SW 1271 (cell line): ENCODE measurements at places on chromosomes 1 and 21.
A peak's percentile ranks its signal among the peaks of the same experiment; 100 is the strongest.

DNA sequence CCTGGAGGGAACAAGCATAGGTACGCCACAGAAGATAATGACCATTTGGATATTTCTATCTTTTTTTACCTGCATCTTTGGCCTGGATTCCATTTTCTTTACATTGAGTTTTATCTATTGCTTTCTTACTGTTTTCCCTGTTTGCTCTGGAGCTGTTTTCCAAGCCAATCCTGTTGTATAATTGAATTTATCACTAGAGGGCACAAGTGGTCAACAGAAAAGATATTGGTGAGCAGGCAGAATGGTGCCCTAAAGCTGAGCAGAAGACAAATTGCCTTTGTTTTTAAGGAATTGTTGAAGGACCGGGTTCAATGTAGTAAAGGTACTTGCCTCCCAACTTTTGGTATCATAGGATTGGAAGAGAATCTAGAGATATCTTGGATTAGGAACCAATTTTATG, 152.8 kb downstream of the PPP1R12B start:
- peak; percentile 5 for DNase-seq

- DNase-seq: no peak
Observed at GRCh38 chr1:13435458-13435857, 25.2 kb downstream of the PRAMEF20 start.

DNA sequence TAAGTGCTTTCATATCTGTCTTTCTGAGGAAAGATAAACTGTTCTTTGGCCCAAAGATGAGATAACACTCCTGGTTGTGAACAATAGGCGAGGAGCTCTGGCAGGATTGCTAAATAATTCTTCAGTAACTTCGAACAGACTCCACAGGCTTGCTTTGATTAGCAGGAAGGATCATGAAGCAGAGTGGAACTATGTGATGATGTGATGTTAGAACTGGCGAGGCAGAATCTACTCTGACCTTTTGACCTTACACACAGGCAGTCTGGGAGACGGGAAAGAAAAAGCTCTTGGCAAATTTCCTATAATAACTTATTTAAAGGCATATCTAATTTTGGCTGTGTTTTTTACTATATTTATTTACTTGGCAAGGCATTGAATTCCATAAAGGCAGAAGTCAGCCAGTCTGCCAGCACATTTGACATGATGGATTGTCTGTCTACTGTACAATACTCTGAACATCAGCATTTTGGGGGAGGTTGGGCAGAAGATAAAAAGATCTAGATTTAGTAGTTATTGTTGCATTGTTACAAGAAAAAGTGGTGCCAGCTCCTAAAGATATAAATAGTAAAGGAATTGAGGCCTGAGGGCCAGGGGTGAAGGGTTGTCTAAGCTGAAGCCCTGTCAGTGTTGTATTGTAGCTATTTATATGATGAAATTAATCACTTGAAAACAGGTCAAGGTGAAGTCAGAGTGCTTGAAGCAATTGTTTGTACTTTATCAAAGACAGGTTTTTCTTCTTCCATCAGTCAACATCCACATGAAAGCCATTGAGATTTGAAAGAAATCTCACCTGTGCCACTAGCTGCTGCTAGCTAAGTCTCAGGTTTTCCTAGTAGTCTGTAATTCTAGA, 708.8 kb downstream of the LTN1 start:
- DNase-seq: no peak

- DNase-seq: no peak
Observed at GRCh38 chr1:171911506-171911905, 70.2 kb downstream of the DNM3 start.

GRCh38 chr1:9814619-9815018, 9.1 kb downstream of the CLSTN1 start:
- DNase-seq: no peak

- peak; percentile 72 for DNase-seq
Observed at GRCh38 chr21:17371450-17371849, 141.4 kb upstream of the CXADR start.

DNA sequence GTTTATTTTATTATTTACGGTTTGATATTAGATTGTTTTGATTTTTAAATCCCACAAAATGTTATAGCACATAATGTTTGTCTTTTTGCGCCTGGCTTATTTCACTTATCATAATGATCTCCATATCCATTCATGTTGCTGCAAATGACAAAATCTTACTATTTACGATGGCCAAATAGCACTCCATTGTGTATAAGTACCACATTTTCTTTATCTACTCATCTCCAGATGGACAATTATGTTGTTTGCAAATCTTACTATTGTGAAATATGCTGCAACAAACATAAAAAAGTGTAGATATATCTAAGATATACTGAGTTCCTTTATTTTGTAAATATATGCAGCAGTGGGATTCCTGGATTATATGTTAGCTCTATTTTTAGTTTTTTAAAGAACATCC, 1568.3 kb downstream of the AMY1C start:
- no peak for DNase-seq

- no peak for DNase-seq
Observed at GRCh38 chr1:206465951-206466350, 4.3 kb upstream of the IKBKE start.

DNA sequence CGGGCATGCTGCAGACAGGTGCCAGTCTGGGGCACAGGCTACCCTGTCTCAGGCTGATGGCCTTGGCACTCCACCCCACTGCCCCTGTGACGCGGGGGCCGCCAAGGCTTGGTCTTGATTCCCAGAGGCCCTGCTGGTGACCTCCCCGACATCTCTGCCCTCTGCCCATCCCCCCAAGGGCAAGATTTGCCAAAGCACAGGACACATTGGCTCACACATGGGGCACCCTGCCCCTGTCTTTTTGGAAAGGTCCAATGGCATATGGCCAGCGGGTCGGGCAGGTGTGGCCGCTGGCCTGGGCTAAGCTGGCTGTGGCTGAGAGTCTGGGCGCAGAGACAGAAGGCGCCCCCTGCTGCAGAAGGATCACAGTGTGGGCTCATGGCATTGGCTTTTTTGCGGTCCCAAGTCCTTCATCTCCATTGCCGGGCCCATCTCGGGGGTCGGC, 4.6 kb downstream of the MIB2 start:
- no peak for DNase-seq

DNA sequence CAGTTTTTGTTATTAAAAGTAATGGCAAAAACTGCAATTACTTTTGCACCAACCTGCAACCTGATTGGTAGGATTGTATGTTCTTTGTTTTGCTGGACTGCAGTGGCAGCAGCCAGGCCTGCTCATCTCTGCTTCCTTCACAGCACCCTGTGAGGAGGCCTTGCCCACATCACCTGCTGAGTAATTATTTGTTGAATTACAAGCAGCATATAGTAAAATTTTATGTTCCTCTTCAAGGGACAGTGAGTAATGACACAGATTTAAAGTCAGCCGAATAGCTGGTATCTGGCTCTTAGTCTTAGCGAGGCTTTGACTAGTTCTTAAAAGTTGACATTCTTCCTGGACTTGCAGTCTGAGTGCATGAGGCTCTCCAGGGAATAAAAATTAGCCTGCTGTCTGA, 435.1 kb downstream of the PRDM2 start:
- DNase-seq: no peak

- no peak for DNase-seq
Observed at GRCh38 chr1:87778896-87779295, 450.2 kb downstream of the LMO4 start.

GRCh38 chr1:1940123-1940425, 21.0 kb upstream of the TMEM52 start:
- DNase-seq: no peak

DNA sequence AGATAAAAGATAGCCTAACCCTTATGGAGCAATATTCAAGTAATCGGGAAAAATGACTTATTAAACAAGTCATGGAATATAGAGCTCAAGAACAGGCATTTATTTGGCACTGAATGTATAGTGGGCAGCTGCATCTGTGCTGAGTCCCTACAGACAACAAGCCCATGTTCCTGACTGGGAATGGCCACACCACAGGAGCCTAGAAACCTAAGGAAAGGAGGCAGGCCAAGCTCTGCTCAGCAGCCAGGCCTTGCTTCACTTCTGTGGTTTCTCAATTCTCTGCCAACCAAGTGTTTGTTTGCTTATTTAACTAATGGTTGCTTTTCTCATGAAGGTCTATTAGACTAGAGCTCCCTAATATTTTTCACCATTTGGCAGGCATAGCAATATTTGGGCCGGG, 21.5 kb downstream of the AK2 start:
- DNase-seq: no peak

GRCh38 chr1:112954017-112954650, 1.9 kb downstream of the SLC16A1 start:
- DNase-seq: no peak

DNA sequence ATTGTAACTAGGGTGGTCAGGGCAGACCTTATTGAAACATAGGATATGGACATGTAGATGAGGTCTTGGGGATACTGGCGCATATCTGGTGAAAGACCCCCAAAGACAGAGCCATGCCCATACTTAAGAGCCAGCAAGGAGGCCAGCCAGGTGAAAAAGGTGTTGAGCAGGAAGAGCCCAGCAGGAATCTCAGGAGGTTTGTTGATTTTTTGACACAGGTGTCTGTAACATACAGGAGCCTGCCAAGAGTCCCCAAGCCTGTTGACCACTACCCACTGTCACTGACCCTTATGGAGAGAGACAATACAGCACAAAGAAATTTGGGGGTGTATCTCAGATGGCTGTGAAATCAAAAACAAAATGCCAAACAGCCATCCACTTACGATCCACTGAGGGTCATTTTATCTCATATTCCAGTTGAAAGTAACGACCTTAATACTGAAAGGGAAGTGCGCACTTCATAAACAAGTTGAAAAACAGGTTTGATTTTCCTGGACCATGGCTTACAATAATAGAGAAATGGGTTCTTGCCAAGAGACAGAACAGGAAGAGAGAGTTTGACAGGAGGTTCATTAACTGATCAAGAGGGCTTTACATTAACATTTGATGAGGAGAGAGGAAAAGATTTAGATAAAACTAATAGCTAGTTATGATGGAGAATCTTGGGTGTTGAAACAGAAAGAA, 163.6 kb downstream of the GLUL start:
- no peak for DNase-seq
